ENCODE measurements at places on chromosomes 2 and 18.
A peak's percentile ranks its signal among the peaks of the same experiment; 100 is the strongest.

GRCh38 chr18:62596145-62597005 lies 73.5 kb downstream of the ZCCHC2 start:
- DNase-seq, result no peak

DNA sequence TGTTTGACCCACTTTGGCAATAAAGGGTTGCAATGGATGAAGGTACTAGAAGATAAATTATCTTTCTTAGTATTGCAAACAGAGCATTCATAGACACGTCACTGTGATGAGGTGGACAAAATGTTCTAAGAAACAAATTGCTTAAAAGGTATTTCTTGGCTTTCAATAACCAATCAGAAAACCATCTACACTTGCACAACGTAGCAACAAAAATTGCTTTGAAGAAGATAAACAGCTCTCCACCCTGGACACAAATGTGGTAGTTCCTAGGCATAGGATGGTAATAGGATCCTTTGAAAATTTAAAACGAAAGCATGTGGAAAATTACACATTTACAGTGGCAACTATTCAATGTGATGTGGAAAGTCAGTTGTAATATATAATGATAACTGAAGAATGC lies 439.9 kb upstream of the ETAA1 start:
- DNase-seq, result no peak

DNA sequence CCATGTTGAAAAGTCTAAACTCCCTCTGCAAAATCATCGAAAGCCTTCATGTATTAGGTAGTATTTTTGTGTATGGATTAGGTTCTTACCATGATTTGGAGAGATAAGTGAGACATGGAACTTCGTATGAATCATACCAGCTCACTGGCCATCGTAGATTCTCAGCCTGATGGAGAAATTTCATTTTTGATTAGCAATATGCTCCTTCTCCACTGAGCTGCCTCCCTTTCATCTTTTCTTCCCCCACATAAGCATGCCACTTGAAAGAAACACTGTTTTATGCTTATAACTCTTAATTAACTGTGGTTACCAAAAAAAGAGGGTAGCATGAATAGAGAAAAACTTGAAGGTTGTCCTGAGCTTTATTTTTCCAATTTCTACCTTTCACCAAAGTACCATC lies 111.9 kb downstream of the NCK2 start:
- no peak for DNase-seq

- no peak for DNase-seq
Observed at GRCh38 chr18:32753656-32754260, 19.1 kb downstream of the KLHL14 start.

- DNase-seq, result no peak
Observed at GRCh38 chr2:124571836-124572235, 546.7 kb downstream of the CNTNAP5 start.

- no peak for DNase-seq
Observed at GRCh38 chr18:76764291-76764901, 58.0 kb upstream of the ZNF236 start.

DNA sequence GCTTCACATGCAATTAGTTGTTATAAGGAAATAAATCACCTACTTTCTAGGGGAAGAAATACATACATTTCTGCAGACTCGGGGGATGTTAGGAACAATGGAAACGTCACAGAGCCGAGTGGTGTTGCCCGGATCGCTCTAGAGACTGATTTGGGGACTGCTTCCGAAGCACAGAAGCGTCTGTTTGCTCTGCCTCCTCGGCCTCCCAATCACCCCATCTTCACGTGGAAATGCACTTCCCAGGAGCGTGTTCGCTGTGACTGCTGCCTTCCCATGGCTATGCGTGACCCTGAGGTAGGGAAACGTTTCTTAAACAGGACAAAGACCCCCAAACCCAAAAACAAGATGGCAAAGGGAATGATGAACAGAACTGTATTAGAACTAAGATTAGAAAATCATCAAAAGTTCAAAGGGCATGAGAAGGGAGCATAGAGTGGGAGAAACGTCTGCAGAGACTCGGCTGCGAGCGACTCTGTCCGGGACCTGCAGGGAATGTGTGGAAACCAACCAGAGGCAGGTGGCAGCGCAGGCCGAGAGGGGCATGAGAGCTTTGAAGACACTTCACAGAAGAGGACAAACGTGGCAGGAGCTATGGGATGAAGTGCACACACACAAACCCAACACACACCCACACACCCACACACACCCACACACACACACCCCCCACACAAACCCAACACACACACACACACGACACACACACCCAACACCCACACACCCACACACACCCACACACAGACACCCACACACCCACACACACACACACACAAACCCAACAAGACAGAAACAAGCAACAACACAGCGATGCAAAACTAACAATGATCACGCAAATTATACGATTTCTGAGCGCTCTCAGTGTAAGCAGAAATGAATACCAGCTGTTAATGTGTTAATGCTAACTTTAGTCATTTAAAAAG lies 41.3 kb downstream of the RTP5 start:
- no peak for DNase-seq

GRCh38 chr2:29487967-29488555 lies 372.8 kb downstream of the CLIP4 start:
- no peak for DNase-seq

GRCh38 chr2:191202209-191202721 lies 42.9 kb upstream of the MYO1B start:
- no peak for DNase-seq

- DNase-seq, result no peak
Observed at GRCh38 chr2:42847596-42848151, 55.3 kb upstream of the HAAO start.

DNA sequence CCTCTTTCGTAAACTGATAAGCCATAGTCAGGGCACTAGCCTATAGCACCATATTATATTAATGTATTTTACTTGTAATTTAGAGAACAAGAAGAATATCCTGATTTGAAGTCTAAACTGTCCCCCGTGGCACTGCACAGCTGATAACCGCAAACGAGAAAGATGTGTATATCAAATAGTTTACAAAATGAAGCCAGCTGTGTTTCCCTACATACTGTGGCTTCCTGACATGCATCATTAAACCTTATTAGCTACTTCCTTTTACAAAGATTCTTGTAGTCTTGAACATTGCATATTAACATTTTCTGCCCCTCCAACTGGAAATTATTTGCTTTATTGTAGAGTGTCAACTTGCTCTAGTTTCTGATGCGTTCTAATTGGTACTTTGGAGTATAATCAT lies 153.5 kb upstream of the NFATC1 start:
- DNase-seq, result no peak

GRCh38 chr18:22456116-22456480 lies 38.4 kb upstream of the CTAGE1 start:
- no peak for DNase-seq

- no peak for DNase-seq
Observed at GRCh38 chr2:104965900-104966299, 72.0 kb upstream of the MRPS9 start.

DNA sequence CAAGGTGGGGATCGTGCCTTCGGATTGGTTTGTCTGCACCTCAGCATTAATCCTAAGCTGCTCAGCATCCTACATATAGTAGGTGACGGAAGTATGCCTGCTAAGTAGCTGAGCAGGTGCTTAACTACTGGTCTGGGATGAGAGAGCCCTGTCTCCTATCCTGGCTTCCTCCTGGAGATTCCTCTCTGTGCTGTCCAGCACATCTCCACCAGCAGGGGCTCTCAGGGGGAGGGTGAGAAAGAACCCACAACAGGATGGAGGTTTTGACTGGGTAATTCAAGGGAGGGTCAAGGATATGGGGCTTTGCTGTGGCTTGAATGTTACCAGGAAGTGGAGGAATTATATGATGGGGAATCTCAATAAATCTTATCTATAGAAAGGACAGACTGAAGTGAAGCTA lies 45.4 kb upstream of the KIF5C start:
- DNase-seq, result no peak

GRCh38 chr2:82282111-82282882 lies 1977.7 kb upstream of the LRRTM1 start:
- DNase-seq, result no peak

- DNase-seq, result no peak
Observed at GRCh38 chr2:241475267-241475666, 33.1 kb downstream of the STK25 start.

- DNase-seq, result no peak
Observed at GRCh38 chr18:58544616-58545337, 84.1 kb downstream of the ALPK2 start.

DNA sequence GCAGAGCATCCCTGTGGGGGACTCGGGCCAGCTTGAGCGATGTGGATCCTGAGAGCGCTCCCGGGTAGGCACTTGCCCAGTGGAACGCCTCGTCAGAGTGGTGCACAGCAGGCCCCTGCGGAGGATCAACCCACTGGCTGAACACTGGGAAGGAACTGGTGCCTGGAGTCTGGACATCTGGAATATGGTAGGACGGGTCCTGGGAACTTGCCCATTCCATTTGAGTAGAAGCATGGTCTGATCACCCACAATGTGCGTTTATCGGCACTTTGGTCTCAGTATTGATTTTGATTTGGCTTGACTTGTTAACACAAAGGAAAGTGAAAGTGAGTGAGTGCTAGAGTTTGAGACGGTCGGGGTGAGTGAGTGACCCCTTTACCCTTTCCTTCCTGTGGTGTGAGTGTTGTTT lies 1336.2 kb upstream of the CHAC2 start:
- no peak for DNase-seq

GRCh38 chr2:26043862-26044696 lies 10.2 kb downstream of the RAB10 start:
- peak; percentile 53 for DNase-seq

- no peak for DNase-seq
Observed at GRCh38 chr2:120503793-120504571, 158.0 kb downstream of the INHBB start.

DNA sequence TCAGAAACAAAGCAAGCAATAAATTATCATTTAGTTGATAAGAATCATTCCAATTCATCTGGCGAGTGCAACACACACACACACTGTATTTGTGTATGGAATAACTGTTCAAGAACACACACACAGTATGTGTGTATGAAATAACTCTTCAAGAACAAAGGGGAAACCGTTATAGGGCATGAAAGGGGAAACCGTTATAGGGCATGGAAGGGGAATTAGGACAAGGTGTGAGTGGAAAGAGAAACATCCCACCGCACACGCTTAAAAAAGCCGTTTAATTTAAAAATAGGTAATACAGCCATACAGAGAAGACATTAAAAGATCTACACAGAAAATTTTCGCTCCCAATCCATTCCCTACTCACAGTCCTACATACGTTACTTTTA lies 607 bp upstream of the TSN start:
- DNase-seq, result no peak

- DNase-seq, result no peak
Observed at GRCh38 chr2:236254674-236255073, 9.5 kb downstream of the ASB18 start.

DNA sequence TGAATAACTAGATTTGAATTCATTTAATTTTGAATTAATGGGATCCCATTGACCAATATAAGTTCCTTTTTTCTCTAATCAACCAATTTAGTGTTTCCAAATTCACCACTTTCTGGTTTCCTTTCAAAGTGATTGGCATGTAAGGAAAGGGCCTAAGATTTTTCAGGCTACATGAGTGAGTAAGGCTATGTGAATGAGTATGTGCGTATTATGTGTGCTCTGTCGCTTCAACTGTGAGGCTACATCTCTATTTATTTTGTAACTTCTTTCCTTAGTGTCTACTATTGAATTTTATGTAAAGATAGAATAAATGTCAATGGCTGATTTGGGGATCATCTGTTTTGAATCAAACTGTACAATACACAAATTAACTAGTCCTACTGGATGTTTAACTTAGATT lies 110.6 kb downstream of the ABCA12 start:
- no peak for DNase-seq

DNA sequence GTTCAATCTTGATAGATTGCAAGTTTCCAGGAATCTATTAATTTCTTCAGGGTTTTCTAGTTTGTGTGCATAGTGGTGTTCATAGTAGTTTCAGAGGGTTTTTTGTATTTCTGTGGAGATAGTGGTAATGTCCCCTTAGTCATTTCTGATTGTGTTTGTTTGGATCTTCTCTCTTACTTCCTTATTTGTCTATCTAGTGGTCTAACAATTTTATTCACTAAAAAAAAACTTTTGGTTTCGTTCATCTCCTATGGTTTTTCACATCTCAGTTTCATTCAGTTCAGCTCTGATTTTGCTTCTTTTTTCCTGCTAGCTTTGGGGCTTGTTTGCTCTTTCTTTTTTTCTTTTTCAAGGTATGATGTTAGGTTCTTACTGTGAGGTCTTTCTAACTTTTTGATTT lies 94.5 kb downstream of the SNTG2 start:
- no peak for DNase-seq

GRCh38 chr18:46332921-46333341 lies 228.7 kb downstream of the HAUS1 start:
- no peak for DNase-seq

DNA sequence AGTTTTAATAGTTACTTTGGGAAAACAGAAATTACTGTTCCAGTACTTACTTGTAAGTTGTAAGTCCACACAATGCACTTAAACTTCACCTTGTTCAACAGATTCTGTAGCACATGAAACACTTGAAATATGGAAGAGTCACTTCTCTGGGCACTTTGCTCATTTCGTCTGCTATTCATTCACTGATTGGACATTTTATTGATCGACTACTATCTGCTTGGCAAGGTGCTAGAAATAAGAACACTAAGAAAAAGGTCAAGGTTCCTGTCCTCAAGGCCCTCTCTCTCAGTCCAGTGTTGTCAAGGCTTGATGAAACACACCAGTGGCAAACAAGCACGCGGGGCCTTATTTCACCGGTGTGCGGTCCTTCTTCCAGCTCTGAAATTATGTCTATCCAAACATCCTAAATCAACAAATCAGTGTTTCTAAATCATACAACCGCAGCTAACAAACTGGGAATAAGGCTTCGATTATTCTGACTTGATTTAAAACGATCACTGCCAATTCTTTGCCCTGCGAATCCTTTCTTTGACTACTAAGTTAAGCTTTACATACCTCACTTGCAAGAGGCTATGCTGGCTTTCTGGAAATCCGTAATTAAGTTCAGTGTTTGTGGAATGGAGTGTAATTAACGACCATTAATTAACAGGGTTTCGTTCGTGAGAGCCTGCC lies 780 bp upstream of the ITGAV start:
- no peak for DNase-seq

GRCh38 chr2:111246620-111247061 lies 125.9 kb downstream of the BCL2L11 start:
- no peak for DNase-seq

DNA sequence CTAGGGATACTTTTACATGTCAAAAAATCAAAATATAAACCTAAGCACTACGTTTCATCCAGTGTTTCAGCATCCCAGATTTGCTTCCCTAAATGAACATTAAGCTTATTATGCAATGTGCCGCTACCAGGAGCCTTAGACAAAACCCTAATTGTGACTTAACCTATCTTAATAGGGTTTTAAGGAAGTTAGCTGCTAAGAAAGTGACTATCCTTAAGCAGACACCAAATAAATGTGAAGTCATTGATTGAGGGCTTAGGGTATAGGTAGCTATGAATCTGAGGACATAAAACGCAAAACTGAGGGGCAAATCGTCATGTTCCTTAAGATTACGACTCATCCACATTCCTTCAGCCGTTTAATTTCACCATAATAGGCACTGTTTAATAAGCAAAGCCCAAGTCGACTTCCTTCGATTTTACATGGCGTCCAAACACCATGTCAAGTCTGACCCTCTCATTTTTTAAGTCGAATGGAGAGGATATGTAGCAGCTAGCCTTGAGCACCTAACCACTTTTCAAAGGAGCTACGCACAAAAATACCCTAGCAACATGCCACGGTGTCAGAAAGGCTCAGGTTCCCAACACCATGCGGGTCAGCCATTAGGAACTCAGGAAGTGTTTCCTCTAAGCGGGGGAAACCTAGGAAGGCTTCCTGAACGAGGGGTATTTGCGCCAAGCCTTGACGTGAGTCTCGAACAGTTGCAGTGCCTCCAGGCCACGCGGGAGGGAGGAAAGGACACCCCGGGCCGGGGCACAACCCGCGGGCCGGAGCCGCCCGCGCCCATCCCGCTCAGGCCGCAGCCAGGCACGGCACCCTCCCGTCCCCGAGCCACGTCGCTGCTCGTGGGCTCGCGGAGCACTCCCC lies 1.0 kb downstream of the HDLBP start:
- DNase-seq, result no peak

Data from transverse colon (tissue), 4 donors.